Left lung (tissue), 14 donors: ENCODE measurements at places on chromosomes 3 and 15. TPM values are rescaled to one million over a fixed set of nuclear protein-coding genes. Genes with fewer than 3 reads are reported as not detected.

CDC25A gene
- total RNA-seq, result 2.8 TPM

- H3K27me3 ChIP-seq, result no peaks in the 10 kb centered on the region
- no peak for DNase-seq
- H3K27ac ChIP-seq, result no peak overlapping the region
These were observed 31.7 kb upstream of the SYNM start for GRCh38 chr15:99073008-99073717.

PLSCR5 gene
- total RNA-seq, result not detected

ATP10A gene
- total RNA-seq, result 46.1 TPM

IL17RE gene
- 14.4 TPM for total RNA-seq

GRCh38 chr3:4703054-4703480 is 209.9 kb downstream of the ITPR1 start:
- H3K36me3 ChIP-seq, result no peaks in the 10 kb centered on the region
- H3K4me1 ChIP-seq, result no peaks in the 10 kb centered on the region
- DNase-seq, result no peak
- no peaks in the 10 kb centered on the region for H3K27me3 ChIP-seq
- H3K27ac ChIP-seq, result peak overlapping the region; percentile 62
- no peak overlapping the region for H3K4me3 ChIP-seq

DNA sequence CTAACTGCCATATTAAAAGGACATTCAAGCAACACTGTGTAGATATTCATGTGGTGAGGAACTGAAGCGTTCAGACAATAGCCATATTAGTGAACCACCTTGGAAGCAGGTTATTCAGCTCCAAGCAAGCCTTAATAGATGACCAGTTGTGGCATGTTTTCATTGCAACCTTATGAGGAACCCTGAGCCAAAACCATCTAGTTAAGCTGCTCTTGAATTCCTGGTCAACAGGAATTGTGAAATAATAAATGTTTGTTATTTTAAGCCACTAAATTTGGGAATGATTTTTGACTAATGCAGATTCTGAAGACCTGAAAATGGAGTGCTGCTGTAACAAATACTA is 73.0 kb downstream of the SPRED1 start:
- peaks cover 7% of the 10 kb centered on the region for H3K4me1 ChIP-seq
- H3K36me3 ChIP-seq, result peaks cover 41% of the 10 kb centered on the region
- no peak overlapping the region for H3K27ac ChIP-seq
- H3K4me3 ChIP-seq, result no peak overlapping the region

WDR72 gene
- 0.94 TPM for total RNA-seq

HDC gene
- total RNA-seq, result 3.1 TPM

DNA sequence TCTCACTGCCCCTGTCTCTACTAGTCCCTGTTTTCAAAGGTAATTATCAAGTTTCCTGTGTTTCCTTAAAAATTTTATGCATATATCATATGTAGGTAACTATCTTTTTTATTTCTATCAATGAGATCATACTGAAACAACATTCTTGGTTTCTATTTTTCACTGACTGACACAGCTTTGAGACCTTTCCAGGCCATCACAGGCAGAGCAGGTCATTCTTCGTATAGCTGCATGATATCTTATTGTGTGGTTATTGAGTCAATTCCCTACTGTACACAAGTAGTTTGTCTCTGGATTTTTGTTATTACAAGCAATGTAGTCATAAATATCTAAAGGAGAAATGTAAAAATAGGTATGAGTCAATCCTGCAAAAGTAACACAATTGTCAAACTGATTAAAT is 169.6 kb downstream of the CFAP20DC start:
- H3K36me3 ChIP-seq, result no peaks in the 10 kb centered on the region
- no peaks in the 10 kb centered on the region for H3K4me1 ChIP-seq
- H3K27ac ChIP-seq, result no peak overlapping the region

DNA sequence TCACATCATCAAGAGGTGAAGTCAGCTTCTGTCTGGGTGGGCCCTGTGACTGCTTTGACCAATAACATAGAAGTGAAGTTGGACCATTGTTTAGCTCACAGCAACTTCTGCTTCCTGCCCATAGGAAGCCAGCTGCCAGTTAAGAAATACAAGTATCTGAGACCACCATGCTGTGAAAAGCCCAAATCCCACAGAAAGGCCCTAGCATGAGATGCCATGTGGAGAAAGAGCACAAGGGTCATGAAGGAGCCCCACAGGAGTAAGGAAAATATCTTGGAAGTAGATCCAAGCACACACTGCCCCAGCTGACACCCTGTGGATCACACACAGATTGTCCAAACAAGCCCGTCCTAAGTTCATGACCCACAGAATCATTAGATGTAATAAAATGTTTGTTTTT is 28.5 kb downstream of the RTP4 start:
- no peaks in the 10 kb centered on the region for H3K36me3 ChIP-seq
- no peak for DNase-seq
- no peak overlapping the region for H3K27ac ChIP-seq
- H3K4me3 ChIP-seq, result no peak overlapping the region
- no peaks in the 10 kb centered on the region for H3K4me1 ChIP-seq

GRCh38 chr3:108118038-108118768 is 27.4 kb upstream of the CD47 start:
- no peak for DNase-seq
- no peak overlapping the region for H3K4me3 ChIP-seq
- H3K27ac ChIP-seq, result no peak overlapping the region
- peaks cover 12% of the 10 kb centered on the region for H3K4me1 ChIP-seq
- H3K36me3 ChIP-seq, result no peaks in the 10 kb centered on the region

ACKR2 gene
- 7.9 TPM for total RNA-seq

GRCh38 chr3:67624687-67625086 is 29.7 kb downstream of the SUCLG2 start:
- H3K36me3 ChIP-seq, result no peaks in the 10 kb centered on the region
- DNase-seq, result no peak
- no peak overlapping the region for H3K27ac ChIP-seq
- no peaks in the 10 kb centered on the region for H3K4me1 ChIP-seq

CXCR6 gene
- 4.1 TPM for total RNA-seq

C3orf33 gene
- total RNA-seq, result 2.6 TPM

BCL2A1 gene
- total RNA-seq, result 28.7 TPM

GRCh38 chr3:177250151-177250550 is 52.9 kb upstream of the TBL1XR1 start:
- peaks cover 9% of the 10 kb centered on the region for H3K4me1 ChIP-seq
- no peak overlapping the region for H3K4me3 ChIP-seq
- DNase-seq, result no peak
- H3K36me3 ChIP-seq, result no peaks in the 10 kb centered on the region
- H3K27ac ChIP-seq, result no peak overlapping the region

GRCh38 chr15:92011611-92012367 is 158.3 kb downstream of the SLCO3A1 start:
- no peak overlapping the region for H3K4me3 ChIP-seq
- peak overlapping the region; percentile 41 for H3K27ac ChIP-seq
- no peaks in the 10 kb centered on the region for H3K27me3 ChIP-seq

DNA sequence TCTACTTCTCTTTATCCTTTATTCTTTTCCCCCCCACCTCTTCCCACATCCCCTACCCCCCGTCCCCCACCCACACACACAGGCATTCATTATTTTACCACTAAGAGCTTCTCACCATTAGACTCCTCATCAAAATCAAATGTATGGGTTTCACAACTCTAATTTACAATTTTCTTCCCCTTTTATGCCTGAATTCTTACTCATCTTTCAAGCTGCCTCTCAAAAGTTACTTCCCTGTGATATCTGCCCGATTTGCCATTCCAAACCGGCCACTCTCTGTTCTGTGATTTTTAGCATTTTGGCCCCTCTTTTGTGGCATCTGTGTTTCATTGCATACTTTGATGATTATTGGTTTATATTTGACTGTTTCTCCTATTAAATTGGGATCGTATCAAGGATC is 42.2 kb downstream of the SLC9A9 start:
- no peaks in the 10 kb centered on the region for H3K4me1 ChIP-seq
- H3K27ac ChIP-seq, result no peak overlapping the region
- no peak for DNase-seq
- H3K4me3 ChIP-seq, result no peak overlapping the region
- no peaks in the 10 kb centered on the region for H3K36me3 ChIP-seq

GRCh38 chr3:144079634-144080033 is 108.0 kb downstream of the DIPK2A start:
- H3K27me3 ChIP-seq, result no peaks in the 10 kb centered on the region
- H3K36me3 ChIP-seq, result no peaks in the 10 kb centered on the region
- no peaks in the 10 kb centered on the region for H3K4me1 ChIP-seq
- no peak overlapping the region for H3K4me3 ChIP-seq
- H3K27ac ChIP-seq, result no peak overlapping the region

HCN4 gene
- 0.16 TPM for total RNA-seq

GRCh38 chr3:124429129-124429815 is 301.0 kb upstream of the UMPS start:
- H3K36me3 ChIP-seq, result peaks cover 2% of the 10 kb centered on the region
- H3K27me3 ChIP-seq, result no peaks in the 10 kb centered on the region
- no peak overlapping the region for H3K4me3 ChIP-seq
- no peaks in the 10 kb centered on the region for H3K4me1 ChIP-seq
- no peak overlapping the region for H3K27ac ChIP-seq
- no peak for DNase-seq

DNA sequence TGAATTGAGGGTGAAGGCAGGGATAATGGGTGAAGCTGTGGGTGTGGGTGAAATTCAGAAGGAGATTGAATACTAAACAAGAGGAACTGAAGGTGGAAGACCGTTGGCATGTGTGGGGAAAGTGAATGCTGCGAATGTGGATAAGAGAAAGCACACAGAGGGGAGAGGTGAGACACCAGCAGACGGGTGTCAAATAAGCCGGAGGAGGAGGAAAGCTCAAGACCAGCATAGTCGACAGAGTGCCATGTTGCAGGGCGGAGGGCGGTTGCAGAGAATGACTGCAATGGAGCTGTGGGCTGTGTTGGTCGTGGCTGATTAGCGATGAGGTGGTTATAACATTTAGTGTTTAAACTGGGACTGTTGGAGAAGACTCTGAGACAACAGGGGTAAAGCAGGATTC is 16.4 kb upstream of the HCN4 start:
- no peak overlapping the region for H3K27ac ChIP-seq
- H3K27me3 ChIP-seq, result peaks cover 62% of the 10 kb centered on the region
- H3K4me3 ChIP-seq, result no peak overlapping the region
- no peaks in the 10 kb centered on the region for H3K36me3 ChIP-seq

- H3K4me1 ChIP-seq, result no peaks in the 10 kb centered on the region
- no peak overlapping the region for H3K4me3 ChIP-seq
- H3K27me3 ChIP-seq, result no peaks in the 10 kb centered on the region
- DNase-seq, result no peak
- H3K36me3 ChIP-seq, result no peaks in the 10 kb centered on the region
- H3K27ac ChIP-seq, result no peak overlapping the region
These were observed 309.9 kb upstream of the THBS1 start for GRCh38 chr15:39270934-39271333.

DNA sequence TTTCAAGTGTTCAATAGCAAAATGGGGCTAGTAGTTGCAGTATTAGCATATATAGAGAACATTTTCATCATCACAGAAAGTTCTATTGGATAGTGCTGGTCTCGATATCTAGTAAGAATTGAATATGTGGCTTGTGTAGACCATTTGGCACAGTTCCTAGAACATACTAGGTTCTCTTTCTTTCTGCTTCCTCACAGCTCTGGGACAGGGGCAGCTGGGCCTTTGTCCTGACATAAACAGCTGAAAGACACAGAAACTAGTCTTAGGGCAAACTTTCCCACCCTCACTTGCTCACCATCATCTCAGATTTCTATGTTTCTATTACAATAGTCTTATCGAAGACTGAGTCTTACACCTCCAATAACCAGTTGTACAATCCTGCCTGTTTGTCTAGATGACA is 63.7 kb upstream of the DLG1 start:
- H3K27ac ChIP-seq, result no peak overlapping the region
- H3K36me3 ChIP-seq, result no peaks in the 10 kb centered on the region
- H3K4me3 ChIP-seq, result no peak overlapping the region
- H3K4me1 ChIP-seq, result no peaks in the 10 kb centered on the region
- H3K27me3 ChIP-seq, result no peaks in the 10 kb centered on the region
- DNase-seq, result no peak

MYRIP gene
- 0.87 TPM for total RNA-seq

LDHAL6B gene
- total RNA-seq, result not detected

DPPA2 gene
- not detected for total RNA-seq

DNA sequence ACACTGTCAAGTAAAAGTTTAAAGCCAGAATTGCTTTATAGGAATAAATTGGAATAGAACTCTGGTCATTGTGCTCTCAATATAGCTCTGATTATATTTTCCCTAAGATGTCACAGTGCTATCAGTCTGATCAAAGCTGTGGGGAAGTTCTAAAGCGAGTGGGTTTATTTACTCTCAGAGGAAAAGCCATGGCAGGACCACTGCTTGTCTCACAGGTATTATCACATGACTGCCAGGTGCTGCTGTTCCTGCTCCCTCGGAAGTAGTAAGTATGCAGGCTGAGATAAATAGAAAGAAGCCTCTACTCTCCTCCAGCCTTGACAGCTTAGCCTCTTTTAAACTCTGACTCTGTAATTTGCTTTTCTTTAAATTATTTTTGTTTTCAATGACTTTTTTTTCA is 49.1 kb upstream of the UTS2B start:
- H3K4me1 ChIP-seq, result peaks cover 11% of the 10 kb centered on the region
- H3K4me3 ChIP-seq, result no peak overlapping the region
- H3K27ac ChIP-seq, result no peak overlapping the region
- no peak for DNase-seq
- no peaks in the 10 kb centered on the region for H3K27me3 ChIP-seq

- no peak overlapping the region for H3K4me3 ChIP-seq
- no peaks in the 10 kb centered on the region for H3K27me3 ChIP-seq
- no peak overlapping the region for H3K27ac ChIP-seq
- no peak for DNase-seq
- H3K4me1 ChIP-seq, result no peaks in the 10 kb centered on the region
These were observed 163.6 kb upstream of the TBC1D5 start for GRCh38 chr3:17905996-17906395.

DNA sequence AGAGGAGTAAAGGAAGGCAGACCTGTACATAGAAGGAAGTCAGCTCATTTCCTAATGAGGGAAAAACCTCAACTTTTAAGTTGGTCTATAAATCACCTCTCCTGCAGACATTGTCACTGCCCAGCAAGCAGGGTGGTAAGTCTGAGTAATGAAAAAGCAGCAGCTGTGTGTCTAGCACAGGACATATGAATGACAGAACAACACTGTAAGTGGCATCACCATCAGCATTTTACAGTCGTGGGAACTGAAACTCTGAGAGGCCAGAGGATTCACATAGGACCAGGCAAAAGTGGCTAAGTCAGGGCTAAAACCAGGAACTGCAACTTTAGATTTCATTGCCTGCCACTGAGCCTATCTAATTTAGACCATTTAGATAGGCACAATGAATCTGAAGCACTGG is 235.6 kb downstream of the CLSTN2 start:
- H3K4me3 ChIP-seq, result no peak overlapping the region
- H3K27me3 ChIP-seq, result no peaks in the 10 kb centered on the region
- H3K4me1 ChIP-seq, result no peaks in the 10 kb centered on the region
- DNase-seq, result no peak

GRK7 gene
- total RNA-seq, result not detected

RNU5B-1 gene
- total RNA-seq, result not detected

LTK gene
- 1.8 TPM for total RNA-seq
